ENCODE measurements at places on chromosomes 4 and X.

GRCh38 chr4:46124773-46125413 is 1.0 kb upstream of the GABRG1 start:
- DNase-seq: no peak

- no peak for DNase-seq
These were observed 54.3 kb downstream of the TSC22D3 start for GRCh38 chrX:107721318-107721717.

DNA sequence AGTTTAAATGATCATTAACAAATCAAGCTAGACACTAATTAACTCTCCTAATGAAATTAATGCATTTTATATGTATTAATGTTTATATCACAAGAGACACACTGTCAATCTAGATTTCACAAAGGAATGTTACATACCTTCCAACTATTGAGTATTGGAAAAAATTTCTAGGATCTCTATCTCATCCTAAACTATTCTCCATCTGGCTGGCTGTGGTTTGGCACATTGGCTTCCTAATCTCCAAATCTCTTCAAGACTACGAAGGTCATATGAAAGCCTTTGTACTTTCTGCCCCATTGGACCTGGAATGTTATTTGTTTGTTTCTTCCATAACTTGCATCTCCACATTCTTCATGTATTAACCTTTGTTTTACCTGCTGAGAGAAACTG is 1160.0 kb downstream of the ADGRL3 start:
- no peak for DNase-seq

DNA sequence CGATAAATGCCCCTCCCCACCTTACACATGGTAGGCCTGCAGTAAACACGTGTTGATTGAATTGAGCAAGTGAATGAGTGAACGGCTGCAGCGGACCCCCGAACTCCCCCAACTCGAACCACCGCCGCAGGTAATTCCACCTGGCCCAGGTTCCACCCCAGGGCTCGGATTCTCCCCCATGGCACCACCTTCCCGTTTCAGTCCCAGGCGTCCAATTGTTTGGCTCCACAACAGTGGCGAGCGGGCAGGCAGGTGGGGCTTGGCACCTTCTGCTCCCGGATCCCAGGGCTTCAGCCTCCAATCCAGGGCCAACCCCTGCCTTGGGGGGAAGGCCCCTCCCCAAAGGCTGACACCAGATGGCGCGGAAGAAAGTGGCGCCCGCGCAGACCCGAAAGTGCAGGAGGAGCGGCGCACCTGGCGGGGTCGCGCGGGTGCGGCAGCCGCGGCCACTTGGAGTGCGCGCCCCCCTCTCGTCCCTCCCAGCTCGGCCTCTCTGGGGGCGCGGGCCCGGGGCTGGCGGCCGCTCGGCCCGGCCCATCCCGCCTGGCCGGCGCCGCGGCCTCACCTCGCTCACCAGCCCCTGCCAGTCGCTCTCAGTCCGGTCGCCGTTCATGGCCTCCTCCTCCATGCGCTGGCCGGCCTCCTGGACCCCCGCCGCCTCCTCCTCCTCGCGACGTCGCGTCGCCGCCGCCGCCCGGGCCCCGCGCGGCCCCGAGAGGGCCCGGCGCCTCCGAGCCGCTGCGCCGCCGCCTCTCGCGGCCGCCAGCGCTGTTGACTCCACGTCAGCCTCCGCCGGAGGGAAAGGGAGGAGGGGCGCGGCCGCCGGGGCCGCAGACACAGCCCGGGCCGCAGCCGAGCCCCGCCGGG is at the start of gene CCDC149:
CCDC149 (minus strand) TSS at position 791 of the 867 bp plus-strand sequence; CDS start at position 613, 178 bp downstream.
- DNase-seq: peak; percentile 85

GRCh38 chr4:1685235-1686150 is 1.4 kb upstream of the FAM53A start:
- DNase-seq: no peak

- no peak for DNase-seq
These were observed 51.0 kb upstream of the PTPN13 start for GRCh38 chr4:86543080-86543479.

DNA sequence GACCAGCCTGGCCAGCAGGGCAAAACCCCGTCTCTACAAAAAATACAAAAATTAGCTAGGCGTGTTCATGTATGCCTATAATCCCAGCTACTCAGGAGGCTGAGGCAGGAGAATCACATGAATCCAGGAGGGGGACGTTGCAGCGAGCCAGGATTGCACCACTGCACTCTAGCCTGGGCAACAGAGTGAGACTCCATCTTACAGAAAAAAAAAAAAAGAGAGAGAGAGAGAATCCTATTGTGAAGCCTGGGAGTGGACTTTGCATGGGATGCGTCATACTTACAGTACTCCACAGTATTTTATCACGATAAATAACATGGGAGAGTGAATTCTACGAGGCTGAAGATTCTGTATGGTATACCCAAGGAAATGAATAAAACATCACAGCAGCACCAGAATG is 139.6 kb downstream of the AASDH start:
- no peak for DNase-seq

DNA sequence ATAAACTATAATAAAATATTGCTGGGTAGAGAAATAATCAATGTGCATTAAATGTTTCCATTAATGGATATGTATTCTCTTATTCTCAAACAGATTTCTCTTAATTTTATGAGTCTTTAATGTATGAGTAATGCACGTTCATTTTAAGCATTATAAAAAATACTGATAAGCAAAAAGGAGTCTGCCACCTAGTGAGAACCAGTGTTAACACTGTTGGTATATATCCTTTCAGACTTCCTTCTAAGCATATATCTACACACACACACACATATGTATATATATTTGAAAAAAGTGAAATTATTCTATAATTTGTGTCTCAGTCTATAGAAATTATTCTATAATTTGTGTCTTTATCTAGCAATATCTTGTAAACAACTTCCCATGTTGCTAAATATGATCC is 49.9 kb upstream of the MTMR1 start:
- DNase-seq: no peak

GRCh38 chr4:126851391-126851790 is 781.4 kb upstream of the INTU start:
- DNase-seq: no peak

DNA sequence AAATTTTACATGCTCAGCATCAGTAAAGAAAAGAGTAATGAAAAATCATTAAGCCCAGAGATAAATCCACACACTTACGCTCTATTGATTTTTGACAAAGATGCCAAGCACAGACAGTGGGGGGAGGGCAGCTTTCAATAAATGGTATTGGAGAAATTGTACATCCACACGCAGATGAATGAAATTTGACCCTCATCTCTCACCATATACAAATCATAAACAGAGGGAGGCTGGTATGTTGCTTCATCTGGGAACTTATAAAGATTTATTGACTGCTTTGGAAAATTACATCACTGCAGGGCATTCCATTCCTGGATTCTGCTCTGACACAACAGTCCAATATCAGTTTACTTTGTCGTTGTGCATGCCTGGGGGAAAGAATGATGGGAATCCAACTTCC is 58.4 kb upstream of the XAGE1A start:
- DNase-seq: no peak

- DNase-seq: no peak
These were observed 86.7 kb downstream of the PSAPL1 start for GRCh38 chr4:7347981-7348380.

- no peak for DNase-seq
These were observed 87.5 kb upstream of the UXT start for GRCh38 chrX:47746446-47746845.

GRCh38 chr4:55977811-55978210 is 29.1 kb downstream of the CEP135 start:
- DNase-seq: no peak

DNA sequence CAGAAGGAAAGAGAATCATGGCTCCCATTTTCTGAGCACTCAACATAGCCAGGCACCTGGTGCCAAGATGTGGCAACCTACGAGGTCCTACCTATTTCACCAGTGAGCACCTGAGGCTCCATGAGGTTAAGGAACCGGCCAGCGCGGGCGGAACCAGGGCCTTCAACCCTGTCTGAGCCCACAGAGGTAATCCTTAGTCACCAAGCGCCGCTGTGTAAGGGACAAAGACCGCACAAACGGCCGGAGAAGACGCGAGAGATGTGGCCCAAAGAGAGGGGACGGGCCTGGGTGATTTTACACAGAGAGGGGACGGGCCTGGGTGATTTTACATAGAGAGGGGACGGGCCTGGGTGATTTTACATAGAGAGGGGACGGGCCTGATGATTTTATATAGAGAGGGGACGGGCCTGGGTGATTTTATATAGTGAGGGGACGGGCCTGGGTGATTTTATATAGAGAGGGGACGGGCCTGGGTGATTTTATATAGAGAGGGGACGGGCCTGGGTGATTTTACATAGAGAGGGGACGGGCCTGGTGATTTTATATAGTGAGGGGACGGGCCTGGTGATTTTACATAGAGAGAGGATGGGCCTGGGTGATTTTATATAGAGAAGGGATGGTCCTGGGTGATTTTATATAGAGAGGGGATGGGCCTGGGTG is 114.2 kb downstream of the SMIM20 start:
- DNase-seq: no peak

DNA sequence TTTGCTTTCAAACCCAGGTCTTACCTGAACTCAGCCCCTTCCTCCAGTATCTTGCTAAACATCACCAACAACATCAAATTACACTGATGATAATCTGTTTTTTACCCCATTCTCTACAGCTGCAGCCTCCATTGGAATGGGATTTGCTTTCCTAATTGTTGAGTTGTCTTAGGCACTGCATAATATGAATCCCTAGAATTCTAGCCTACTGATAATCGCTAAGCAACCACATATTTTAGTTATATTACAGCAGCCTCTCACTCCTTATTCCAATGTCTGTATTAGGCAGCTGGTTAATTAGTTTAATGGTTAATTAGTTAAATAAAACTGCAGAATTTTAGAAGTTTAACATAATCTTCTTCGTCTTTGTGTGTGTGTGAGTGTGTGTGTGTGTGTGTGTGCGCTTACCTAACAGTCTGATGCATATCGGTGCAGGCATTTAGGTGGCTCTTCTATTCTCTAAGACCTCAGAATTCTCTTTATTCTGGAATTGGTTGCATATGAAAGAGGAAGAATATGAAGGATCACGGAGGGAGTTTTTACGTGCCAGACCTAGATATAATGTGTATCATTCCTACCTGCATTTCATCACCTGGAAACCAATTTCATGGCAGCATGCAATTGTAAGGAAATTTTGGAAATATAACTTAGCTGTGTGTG is 5.3 kb upstream of the COMMD8 start:
- no peak for DNase-seq

DNA sequence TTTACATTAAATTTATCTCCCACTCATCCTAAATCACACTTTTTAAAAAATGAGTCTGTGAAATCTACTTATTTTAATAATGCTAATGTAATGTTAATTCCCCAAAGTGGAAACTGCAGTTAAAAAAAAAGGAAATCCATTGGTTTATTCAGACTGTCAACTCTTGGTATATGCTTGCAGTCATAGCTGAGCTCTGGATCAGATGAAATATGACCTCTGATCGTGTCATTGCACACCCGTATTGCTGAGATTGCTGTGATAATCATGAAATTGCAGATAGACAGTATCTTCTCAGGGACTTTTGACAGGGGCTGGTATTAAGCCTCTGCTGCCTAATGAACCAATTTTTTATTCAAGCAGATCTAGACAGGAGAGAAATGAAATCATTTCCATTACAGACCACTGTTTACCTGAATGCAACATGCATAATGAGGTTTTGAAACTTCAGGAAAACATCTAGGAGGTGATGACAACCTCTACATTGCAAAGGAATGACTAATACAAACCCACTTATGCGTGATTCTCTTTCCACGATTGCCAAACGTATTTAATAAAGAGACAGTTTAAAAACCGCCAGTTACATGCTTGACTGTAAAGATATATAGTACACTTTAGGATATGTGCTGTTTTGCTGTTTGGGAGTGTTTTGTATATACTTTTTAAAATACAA is 138.3 kb upstream of the PUDP start:
- no peak for DNase-seq

DNA sequence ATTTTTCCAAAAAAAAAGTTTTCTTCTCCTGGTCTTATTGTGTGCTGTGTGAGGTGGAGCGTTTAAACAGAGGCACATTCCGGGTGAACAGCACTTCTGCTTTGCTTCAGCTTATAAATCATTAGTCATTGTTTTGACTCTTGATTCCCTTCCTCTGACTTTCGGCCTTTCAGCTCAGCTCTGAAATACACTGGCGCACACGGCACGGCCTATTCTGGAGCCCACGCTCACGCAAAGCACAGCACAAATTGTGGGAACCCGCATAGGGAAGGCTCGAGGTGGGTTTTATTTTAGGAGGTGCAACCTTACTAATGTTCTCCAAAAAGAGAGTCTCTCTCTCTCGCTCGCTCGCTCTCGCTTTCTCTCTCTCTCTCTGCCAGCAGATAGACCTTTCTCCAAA is 4.0 kb downstream of the POU3F4 start:
- no peak for DNase-seq

- no peak for DNase-seq
These were observed 12.3 kb downstream of the PITX2 start for GRCh38 chr4:110610620-110610939.

GRCh38 chrX:155188786-155189185 is 27.5 kb upstream of the VBP1 start:
- no peak for DNase-seq

GRCh38 chr4:94877973-94878372 is 120.2 kb downstream of the BMPR1B start:
- DNase-seq: no peak

DNA sequence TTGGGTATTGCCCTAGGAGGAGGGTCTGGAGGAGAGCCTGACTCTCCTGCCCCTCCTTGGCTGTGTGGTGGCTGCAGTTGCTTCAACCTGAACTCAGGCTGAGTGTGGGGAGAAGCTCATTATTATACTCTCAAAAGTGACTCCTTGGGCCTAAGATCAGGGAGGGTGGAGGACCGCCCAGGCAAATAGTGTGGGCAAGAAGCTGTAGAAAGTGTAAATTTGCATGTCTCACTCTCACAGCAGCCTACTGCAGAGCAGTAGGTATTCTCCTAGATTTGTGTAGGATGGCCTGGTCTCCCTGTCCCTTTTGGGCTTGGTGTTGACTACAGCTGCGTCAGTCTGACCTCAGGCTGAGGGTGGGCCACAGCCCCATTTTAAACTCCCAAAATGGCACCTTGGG is 156.1 kb downstream of the ZNF330 start:
- DNase-seq: no peak

- no peak for DNase-seq
These were observed 51.3 kb upstream of the UXT start for GRCh38 chrX:47710252-47710651.

GRCh38 chrX:153686711-153687110 is 1.0 kb upstream of the SLC6A8 start:
- no peak for DNase-seq

GRCh38 chr4:43112139-43112538 is 219.6 kb downstream of the GRXCR1 start:
- no peak for DNase-seq

- DNase-seq: peak; percentile 86
These were observed at the start of gene ZNF182 for GRCh38 chrX:48003758-48004457. TSS of gene ZNF182 (minus strand) at chrX:48003989. CDS start at chrX:48002609, 1,380 bp downstream.

DNA sequence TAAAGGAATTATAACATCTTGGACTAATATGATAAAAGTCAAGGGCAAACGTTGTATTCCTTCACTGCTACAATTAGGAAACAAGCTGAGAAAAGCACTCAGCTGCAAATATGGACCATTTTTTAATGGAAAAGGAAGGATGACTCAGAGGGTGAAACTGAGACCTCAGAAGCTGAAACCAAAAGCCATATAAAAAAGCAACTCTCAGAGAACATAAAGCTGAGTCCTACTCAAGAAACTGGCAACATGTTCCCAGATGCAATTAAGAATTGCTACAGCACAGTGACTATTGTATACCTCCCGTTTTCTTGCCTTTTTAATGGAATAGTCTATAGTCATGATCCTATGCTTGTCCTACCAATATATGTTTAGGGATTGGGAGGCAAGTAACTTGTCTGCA is 1106.4 kb upstream of the INTU start:
- DNase-seq: no peak
